ENCODE measurements at places on chromosomes 13 and 19.

- no peak for DNase-seq
These were observed 82.7 kb downstream of the ANKRD10 start for GRCh38 chr13:110832205-110832479.

DNA sequence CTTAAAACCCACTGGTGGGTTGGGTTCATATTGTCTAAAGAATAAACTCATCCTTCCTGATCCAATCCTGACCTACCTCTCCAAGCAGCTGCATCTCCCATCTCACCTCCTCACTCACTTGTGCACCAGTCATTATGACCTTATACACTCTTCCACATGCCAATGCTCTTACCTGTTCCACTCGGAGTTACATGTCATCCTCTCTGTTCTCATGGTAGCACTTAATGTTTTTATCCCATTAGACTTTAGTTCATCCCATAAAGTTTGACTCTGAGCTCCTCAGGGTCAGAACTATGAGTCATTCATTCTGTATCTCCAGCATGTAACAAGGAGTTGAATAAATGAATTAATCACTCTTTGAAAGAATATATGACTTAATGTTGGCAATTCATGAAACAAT, 330.2 kb downstream of the KLF12 start:
- DNase-seq = no peak

DNA sequence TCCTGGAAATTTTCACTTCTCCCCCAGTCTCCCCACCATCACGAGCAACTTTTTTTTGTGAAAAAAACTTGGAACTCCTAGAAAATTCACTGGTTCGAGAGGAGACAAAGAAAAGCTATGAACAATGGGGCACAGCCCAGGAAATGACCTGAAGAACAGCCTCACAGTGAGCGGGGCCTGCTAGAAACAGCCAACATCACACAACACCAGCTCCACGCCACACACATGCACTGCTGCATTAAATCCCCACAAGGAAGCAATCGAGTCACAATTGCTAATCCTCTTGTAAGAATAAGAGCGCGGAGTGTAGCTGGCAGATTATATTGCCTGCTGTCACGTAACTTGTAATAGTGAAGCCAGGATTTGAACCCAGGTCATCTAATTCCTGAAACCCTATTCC, 48.8 kb downstream of the SLC7A1 start:
- DNase-seq = no peak

- no peak for DNase-seq
These were observed 8.9 kb downstream of the ZNF101 start for GRCh38 chr19:19677579-19677978.

DNA sequence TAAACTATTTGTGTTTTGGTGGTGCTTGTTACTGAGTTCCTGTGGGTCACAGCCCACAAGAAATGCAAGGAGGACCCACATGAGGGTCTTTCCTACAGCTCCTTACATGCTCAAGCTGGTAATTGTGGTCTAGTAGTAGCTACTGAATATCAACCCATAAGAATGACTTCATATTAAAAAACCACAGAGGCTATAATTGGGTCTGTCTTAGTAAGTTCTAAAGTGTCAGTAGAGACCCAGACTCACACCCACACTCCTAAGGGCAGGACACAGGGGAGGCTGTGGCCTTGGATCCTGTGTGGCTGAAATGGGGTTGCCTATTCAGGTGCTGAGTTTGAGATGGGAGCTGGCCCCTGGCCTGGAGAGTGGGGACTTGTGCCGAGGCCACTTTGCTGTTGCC, 19.6 kb downstream of the TFDP1 start:
- no peak for DNase-seq

DNA sequence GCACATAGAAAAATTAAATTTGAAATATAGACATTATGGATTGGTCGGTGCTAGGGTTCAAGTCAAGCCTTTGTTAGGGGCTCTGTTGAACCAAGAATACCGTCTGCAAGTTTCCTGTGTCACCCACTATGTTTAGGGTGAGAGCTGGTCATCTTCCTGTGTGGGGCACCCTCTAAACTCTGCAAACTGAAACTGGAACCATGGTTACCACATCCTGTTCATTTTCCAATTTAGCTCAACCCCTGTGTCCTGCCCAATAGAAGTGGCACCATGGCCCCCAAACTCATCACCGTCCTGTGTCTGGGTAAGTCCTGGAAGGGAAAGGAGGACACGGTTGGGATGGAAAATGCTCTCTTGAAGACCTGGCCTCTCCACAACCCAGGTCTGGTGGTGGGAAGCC, 29.9 kb downstream of the LAIR2 start:
- no peak for DNase-seq

DNA sequence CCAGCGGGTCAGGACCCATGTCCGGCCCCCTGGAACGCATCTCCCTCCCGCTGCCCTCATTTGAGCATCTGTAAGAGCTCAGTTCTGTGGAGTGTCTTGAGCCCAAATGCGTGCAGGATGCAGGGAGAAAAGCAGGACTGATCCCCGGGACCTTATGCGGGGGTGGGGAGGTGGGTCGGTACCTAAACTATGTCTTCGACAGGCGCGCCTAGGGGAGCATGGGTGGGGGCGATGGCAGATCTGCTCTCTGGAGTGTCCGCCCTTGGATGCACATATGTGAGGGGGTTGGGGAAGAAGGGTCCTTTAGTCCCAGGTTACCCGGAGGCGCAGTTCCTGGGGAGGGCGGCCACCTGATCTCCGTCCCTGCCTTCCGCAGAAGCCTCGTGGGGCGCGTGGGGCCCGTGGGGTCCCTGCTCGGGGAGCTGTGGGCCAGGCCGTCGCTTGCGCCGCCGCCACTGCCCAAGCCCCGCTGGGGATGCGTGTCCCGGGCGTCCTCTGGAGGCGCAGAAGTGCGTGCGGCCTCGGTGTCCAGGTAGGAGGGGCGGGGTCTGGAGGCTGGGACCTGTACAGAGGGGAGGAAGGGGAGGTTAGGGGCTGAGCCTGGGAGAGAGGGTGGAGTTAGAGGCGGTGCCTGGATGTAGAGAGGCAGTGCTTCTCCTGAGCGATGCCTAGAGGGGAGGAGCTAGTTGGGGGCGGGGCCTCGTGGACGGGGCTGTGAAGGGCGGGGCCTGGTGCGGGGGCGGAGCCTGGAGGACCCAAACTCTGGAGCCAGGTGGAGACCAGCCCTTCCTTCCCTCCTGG, 2.9 kb downstream of the CILP2 start:
- no peak for DNase-seq

GRCh38 chr19:39224910-39225309, 19.9 kb downstream of the IFNL3 start:
- DNase-seq = no peak

GRCh38 chr13:37383046-37383445, 215.5 kb downstream of the POSTN start:
- DNase-seq = no peak

DNA sequence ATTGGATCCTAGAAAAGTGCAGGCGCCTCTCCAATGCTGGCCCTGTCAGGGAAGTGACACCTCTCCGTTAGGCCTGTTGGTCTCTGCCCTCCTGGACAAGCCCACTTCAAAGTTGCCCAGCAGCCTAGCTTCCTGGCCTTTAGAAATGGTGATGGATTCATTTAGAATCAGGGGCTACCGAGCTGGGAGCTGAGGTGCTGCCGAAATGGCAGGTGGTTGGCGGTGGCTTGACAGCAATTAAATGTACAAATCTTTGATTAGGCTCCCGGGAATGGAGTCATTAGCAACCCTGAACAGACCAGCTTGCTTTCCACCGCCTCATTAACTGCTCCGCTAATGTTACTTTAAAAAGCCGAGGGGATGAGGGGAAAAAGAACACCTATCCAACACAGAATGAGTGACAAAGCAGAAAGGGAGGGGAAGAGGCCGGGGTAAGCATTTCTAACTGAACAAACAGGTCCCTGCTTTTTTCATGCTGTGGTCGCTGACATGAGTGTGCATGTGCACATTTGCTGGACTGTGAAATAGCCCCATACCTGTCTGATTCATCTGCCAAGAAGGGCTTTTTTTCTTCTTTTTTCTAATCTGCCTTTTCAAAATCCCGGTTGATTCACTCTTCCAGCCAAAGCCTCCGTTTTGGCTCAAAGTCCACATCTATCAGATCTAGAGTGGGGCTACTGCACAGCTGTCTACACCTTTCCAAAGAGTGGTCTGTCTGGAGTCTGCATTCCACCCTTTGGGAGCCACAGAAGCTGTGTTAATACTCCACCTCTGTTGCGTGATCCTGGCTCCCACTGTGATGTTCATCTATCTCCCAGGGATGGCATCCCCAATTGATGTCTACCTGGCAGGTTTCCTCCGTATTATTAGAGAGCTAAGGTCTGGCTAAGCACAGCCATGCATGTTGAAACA, 431.9 kb downstream of the COG6 start:
- no peak for DNase-seq

DNA sequence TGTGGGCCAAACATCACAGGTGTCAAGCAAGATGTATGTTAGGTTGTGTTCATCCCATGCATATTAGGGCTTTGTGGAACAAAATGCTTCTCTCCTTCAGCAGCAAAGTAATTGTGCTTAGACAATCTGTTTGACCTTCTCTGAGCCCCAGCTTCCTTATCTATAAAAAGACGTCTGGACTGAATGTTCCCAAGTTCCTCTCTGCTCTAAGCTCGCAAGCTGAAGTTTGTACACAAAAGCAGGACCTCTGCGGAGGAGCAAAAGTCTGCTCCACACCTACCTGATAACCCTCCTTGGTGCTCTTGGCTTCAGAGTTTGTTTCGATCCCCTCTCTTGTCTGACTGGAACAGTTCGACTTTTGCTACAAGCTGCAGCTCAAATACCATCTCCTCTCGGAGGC, 95.7 kb upstream of the UBL3 start:
- DNase-seq = no peak

GRCh38 chr13:57865600-57866294, 234.2 kb downstream of the PCDH17 start:
- no peak for DNase-seq

GRCh38 chr13:83825676-83826075, 56.6 kb downstream of the SLITRK1 start:
- no peak for DNase-seq

- DNase-seq = no peak
These were observed 187.3 kb upstream of the UBL3 start for GRCh38 chr13:30037766-30038165.

- DNase-seq = no peak
These were observed 573.0 kb upstream of the PCDH9 start for GRCh38 chr13:67803118-67803517.

DNA sequence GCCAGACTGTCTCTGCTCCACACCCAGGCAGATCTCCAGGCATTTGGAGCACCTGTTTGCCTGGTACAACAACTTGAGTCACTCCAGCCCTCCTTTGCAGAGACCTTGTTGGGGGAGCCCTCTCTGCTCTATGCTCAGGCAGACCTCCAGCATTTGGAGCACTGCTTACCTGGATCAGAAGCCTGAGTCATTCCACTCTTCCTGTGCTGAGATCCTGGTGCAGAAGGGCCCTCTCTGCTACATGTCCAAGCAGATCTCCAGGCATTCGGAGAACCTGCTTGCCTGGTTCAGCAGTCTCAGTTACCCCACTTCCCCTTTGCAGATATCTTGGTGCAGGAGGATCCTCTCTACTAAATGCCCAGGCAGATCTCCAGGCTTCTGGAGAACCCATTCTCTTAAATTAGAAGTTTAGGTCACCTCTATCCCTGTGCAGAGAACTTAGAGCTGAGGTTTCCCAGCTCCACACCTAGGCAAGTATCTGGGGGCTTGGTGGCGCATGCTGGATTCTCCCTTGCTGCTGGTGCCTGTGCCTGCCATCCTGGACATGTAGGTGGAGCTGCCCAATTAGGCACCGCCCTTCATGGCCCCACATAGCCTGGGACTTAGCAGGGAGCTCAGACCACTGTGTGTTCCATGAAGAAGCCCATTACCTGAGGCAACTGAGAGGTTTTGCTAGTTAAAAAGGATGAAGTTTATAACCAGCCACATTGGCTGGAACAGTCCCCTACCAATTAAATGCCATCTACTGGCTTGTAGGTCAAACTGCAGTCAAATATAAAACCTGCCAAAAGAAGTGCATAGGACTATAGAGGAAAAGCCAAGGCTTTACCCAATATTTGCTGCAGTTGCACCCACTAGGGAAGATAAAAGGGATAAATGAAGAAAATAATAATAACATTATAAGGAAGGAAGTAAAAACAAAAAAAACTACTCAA, 97.6 kb upstream of the SLITRK6 start:
- no peak for DNase-seq

All from NCI-H187 treated with DMSO at 0.1 percent for 48 hours (cell line).